Epithelial cell of proximal tubule (primary cell): ENCODE measurements at places on chromosomes 7 and 10. TPM values are rescaled to one million over a fixed set of nuclear protein-coding genes. Genes with fewer than 3 reads are reported as not detected.

- DNase-seq: no peak
These were observed 17.6 kb upstream of the FAM221A start for GRCh38 chr7:23662124-23662983.

- no peak for DNase-seq
These were observed 246.6 kb downstream of the ADRA2A start for GRCh38 chr10:111323389-111323966.

- DNase-seq: no peak
These were observed 948.4 kb downstream of the PCDH15 start for GRCh38 chr10:53852450-53853175.

Gene DLX5
- not detected in 2 replicates for total RNA-seq

Gene RP9
- 9.5 and 26.5 TPM in 2 replicates for total RNA-seq

Gene FGL2
- total RNA-seq: not detected in 2 replicates

Gene LOXL4
- 5.4 and 6.1 TPM in 2 replicates for total RNA-seq

Gene DCLRE1A
- 7.9 and 12.0 TPM in 2 replicates for total RNA-seq
